ENCODE measurements at places on chromosomes 1 and 21. TPM values are rescaled to one million over a fixed set of nuclear protein-coding genes. Genes with fewer than 3 reads are reported as not detected.

DNA sequence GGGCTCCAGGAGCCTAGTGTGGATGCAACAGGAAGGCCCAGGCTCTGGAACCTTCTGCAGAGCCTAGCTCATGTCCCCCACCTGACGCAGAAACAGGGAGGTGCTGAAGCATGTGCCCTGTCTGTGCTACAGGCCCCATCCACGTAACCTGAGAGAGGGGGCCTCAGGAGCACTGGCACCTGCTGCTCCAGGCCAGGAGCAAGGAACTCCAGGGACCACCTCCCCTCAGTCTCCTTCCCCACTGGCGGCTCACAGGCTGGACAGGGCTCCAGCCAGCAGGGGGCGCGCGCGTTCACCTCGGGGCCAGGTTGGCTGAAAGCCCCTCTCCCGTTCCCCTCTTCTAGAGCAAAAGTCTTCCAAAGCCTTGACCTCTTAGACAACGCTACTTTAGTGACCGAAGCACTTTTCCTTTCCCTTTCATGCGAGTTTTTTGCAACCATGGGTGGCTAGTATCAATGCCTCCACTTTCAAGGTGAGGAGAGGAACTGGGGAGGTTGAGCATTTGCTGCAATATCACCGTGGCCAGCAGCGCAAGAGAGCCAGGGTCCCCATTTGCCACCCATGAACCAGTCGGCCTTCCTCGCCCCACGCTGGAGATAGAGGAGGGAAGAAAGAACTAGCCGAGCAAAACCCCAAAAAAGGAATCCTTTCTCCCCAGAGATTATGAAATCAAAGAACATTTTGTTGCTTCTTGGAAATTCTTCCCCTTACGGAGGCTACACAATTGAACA lies 52.4 kb upstream of the GPR157 start:
- peak; percentile 60 for DNase-seq

DNA sequence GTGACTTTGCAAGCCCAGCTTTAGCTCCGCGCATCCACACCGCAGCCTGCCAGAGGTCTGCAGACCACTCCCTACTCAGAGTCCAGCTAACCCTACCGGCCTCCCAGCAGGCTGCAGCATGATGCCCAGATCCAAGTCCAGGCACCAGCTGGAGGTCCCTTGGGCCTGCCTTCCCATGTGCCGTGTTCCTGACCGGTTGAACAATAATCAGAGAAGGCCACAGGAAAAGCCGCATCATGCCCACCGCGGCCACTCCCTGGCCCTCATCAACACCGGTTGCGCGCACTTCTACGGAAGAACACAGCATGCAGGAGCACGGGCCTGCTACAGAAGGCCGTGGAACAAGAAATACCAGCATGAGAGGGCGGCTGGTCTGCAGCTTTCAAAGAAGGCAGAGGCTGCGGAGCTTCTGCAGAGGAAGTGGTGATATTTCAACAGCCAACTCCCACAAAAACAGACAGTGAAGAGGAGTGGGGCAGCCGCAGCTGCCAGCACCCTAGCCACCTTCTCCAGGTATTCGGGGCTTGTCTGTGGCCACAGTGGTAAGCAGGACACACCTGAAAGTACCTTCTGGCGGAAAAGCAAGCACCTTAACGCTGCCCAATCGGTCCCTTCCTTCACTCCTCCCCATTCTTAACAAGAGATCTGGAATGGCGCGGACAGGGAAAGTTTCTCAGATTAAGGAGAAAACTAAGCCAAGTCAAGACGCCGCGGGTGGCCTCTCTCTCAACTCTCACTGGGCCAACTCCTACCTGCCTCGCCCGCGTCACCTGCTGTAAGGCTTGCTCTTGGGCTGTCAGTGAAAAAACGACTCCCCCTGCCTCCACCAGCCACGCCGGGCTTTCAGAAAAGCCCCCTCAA lies 1.5 kb downstream of the PGBD5 start:
- DNase-seq, result no peak

DNA sequence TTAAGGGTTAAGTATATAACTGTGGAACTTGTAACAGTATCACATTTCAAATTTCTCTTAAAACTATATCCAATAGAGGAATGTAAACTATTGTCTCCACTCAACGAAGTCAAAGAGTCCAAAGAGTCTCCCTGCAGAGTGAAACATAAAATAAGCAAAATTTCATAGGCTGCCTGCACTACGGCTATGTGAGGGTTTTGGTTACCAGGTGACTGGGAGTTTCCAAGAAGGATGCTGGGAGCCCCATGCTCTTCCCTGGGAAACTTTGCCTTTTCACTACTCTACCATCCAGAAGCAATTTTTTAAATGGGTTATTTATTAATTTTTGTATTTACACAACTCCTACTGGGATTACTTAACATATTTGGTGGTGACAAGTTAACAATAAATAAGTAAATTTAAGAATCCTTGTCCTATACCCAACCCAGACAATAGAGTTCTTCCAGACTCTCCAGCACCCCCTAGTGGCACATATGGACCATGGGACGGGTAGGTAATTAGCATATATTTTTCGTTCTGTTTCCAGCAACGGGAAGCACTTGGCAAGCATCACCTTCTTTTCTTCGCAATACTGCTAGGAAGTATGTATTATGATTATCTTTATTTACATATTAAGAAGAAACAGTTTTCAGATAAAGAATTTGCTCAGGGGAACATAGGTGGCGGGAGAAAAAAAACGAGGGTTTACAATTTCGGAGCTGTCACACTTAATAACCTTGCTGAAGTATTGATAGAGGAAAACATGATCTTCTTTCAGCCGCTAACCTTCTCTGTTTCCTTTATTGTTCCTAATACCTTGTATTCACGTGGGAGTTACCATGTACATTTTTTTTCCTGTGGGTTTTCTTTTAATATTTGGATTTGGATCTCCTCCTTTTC lies 3.5 kb downstream of the FMO2 start:
- peak; percentile 65 for DNase-seq

DNA sequence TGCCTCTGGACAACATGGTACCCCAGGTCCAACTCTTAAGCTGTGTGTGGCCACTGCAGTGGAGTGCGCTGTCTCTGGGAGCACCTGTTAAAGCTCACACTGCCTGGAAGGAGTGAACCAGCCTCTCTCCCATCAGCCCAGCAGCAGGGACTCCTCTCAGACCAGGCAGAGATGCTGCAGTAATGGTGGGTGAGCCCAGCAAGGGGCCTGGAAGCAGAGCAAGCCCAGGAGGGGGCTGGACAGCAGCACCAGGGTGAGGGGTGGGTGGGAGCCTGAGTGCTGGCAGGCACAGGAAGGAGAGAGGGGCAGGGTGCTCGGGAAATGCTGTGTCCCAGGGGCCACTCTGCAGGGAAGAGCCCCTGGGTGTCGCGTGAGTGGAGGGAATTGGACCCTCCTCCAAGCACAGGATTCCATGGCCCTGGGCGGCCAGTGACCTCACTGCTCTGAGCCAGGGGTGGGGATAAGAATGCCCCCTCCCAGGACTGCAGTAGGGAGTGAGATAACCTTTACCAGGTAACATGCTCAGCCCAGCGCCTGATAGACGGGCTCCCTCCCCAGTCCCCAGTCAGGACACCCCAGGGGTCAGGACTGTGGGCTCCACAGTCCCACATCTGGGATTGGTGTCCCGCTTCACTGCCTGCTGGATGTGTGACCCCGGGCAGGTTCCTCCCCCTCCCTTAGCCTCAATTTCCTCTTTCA lies 313.1 kb downstream of the MATN1 start:
- DNase-seq, result no peak

- DNase-seq, result peak; percentile 36
Observed at GRCh38 chr1:38818175-38818976, 41.2 kb downstream of the RRAGC start.

GRCh38 chr1:89610457-89611011 lies 22.4 kb upstream of the LRRC8C start:
- DNase-seq, result no peak

- peak; percentile 66 for DNase-seq
Observed at GRCh38 chr1:51969038-51969705, 21.3 kb downstream of the RAB3B start.

DNA sequence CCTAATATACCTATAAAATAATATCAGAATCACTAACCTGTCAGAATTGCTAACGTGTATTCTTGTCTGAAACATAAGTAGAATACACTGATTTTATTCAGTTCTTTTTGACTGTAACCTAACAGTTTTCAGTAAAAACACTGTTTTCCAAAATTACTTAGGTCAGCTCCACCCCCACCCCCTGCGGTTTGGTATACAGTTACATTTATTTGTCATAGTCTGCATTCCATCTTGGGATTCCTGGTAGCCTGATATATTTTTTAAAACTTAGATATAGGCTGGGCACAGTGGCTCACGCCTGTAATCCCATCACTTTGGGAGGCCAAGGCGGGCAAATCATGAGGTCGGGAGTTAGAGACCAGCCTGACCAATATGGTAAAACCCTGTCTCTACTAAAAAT lies 19.8 kb upstream of the ABCD3 start:
- DNase-seq, result no peak

DNA sequence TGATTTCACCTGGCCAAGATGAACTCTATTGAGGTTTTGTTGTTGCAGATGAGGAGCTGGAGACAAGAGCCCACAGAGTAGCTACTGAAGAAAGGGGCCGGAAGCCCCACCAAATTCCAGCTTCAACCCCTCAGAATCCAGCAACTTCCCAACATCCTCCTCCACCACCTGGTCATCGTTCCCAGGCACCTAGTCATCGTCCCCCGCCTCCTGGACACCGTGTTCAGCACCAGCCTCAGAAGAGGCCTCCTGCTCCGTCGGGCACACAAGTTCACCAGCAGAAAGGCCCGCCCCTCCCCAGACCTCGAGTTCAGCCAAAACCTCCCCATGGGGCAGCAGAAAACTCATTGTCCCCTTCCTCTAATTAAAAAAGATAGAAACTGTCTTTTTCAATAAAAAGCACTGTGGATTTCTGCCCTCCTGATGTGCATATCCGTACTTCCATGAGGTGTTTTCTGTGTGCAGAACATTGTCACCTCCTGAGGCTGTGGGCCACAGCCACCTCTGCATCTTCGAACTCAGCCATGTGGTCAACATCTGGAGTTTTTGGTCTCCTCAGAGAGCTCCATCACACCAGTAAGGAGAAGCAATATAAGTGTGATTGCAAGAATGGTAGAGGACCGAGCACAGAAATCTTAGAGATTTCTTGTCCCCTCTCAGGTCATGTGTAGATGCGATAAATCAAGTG lies 14.3 kb downstream of the CD2 start:
- DNase-seq, result no peak

- no peak for DNase-seq
Observed at GRCh38 chr1:3427711-3428704, 26.5 kb upstream of the ARHGEF16 start.

DNA sequence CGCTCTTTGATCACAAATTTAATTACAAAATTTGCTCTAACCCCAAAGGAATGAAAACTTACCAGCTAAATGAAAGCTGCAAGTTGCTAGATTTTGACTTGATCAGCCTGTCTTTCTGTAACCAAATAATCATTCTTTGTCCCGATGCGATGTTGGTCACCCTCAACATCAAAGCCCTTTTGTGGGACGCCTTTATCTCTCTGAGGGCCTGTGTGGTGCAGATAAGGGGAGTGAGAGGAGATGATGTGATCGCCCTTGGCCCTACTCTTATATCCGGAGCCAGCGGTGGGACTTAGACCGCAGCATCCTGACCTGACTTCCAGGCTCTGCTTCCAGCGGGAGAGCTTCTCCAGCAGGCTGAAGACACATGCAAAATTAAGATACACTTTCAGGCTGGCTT lies 19.3 kb upstream of the UMODL1 start:
- DNase-seq, result no peak

- no peak for DNase-seq
Observed at GRCh38 chr1:161128591-161129420, 3.7 kb downstream of the DEDD start.

DNA sequence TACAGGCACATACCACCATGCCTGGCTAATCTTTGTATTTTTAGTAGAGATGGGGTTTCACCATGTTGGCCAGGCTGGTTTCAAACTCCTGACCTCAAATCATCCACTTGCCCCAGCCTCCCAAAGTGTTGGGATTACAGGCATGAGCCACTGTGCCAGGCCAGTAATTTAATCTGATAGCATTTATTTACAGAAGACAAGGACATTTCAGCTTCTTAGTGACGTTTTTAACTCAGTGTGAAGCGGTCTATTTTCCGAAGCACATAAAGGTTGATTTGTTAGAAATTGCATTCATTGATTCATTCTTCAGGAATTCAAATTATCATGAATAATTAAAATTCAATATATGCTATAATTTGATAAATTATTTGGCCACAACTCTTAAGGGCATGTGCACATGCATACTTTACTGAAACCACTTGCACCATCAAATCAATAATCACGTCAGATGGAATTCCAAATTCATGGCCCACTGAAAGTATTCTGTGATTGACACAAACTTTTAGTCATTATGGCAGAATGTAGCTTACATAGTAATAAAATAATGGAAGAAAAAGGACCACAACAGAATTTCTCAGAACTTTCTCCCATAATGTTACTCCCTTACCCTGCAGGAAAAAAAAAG lies 339.5 kb downstream of the VAV3 start:
- DNase-seq, result no peak

DNA sequence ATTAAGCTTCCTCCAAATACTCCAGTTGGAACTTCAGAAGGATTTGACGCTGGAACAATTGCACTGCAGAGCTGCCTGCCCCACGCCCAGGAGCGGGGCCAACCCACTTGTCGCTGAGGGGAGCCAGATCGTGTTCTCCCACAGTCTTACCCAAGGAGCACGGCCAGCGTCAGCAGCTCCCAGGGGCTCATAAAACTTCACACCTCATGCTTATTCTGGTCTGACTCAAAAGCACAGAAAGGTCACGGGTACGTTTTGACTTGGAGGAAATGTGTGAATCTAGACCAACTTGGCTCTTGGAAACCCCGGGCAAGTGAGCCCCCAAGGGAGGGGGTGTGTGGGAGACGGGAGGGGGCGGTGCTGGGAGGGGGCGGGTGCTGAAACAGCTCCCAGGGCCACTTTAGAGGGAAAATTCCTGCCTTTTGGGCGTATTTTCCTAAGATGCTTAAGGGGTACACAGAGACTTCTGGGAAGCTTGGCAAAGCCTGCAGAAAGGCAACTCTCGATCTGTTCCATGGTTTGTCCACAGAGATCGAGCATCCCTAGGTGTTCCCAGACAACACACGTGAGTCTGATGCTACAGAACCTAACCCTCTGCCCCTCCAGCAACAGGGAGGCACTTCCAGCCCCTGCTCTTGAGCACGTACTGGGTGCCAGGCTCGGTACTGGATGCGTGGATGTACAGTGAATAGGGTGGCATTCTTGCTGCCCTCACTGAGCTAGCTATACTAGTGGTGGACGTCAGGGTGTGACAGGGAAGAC lies 98.9 kb downstream of the DHRS3 start:
- DNase-seq, result no peak

DNA sequence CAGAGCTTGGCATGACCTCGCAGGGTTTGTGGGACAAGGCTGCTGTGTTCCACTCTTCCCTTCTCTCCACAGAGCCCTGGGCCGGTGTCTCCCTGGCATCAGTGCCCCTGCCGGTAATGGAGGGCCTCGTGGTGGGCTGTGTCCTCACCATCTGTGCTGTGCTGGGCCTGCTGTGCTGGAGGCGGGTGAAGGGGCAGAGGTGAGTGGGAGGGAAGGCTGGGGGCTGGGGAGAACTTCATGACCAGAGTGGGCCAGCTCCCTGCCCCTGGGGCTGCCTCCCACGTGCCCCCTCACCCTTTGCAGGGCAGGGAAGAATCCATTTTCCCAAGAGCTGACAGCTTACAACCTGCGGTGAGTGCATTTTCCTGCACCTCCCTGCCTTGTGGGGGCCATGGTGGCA lies 12.0 kb upstream of the LGR6 start:
- no peak for DNase-seq

GRCh38 chr1:150530491-150531159 lies 15.1 kb downstream of the FALEC start:
- DNase-seq, result no peak

GRCh38 chr1:107549152-107549810 lies 408.4 kb downstream of the NTNG1 start:
- no peak for DNase-seq

TMCC2 gene
- polyA plus RNA-seq, result 3.2 TPM

SYCP1 gene
- not detected for polyA plus RNA-seq

SERTAD4 gene
- 1.3 TPM for polyA plus RNA-seq

RGS8 gene
- polyA plus RNA-seq, result not detected

Measured in A549 (cell line).